ENCODE measurements at places on chromosomes 11 and 22.

DNA sequence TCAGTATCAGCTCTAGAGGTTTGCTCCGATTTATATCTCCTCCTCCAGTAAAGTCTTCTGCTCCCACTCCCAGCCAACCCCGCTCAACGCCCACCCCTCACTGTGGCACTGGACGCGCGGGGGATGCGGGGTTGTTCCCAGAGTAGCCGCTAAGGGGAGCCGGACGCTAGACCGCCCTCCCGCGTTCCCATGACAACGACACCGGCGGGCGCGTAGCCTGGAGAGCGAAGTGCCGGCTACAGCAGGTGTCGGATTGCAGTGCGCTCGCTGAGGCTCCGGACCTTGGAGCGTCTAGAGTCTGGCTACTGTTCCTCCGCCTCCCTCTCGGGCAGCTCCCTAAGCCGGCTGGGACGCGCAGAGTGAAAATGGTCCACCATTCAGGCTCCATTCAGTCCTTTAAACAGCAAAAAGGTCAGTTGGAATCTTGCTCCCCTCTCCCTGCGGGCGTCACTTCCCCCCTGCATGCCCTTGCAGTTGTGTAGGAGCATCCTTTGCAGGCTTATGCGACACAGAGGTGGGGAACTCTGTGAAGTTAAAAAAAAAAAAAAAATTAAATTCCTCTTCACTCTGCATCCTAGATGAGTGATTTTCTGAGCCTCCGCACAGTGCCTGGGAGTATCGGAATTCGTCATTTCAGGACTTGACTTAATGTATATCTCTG lies at the start of gene ANO3:
TSS of gene ANO3 (plus strand) at position 220 of the 661 bp plus-strand sequence. CDS start at position 366, 146 bp downstream.
- no peak for DNase-seq

DNA sequence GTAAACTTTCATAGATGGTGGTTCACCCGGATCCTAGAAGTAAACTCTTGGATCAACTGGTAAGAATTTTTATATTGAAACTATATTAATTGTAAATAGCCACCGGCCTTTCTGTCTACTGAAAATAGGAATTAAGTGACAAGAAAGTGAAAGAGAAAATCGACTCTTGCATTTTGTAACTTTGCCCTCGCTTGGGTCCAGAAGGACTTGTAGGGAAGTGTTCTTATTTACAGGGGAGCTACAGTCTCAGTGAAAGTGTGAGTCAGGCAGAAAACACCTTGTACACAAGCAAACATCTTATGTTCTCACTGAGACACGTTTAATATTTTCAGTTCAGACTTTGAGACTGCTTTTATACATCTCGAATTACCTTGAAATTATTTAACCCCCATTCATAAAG lies 238.9 kb downstream of the BLID start:
- DNase-seq = no peak

DNA sequence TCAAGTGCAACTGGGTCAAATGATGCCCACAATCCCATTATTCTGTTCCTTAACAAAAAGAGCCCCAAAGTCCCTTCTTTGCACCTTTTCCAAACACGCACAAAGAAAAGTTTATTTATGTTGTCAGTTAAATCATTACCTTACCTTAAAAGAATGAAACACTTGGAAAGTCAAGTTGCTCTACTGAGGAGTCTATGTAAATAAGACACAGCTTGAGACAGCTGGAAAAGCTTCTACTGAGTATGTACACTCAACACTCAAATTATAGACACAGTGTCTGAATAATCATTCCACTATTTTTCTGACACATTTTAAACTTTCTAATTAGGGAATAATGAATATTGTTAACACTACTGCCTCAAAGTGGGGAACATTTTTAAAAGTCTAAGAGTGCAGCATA lies 21.6 kb upstream of the PHLDA2 start:
- no peak for DNase-seq

DNA sequence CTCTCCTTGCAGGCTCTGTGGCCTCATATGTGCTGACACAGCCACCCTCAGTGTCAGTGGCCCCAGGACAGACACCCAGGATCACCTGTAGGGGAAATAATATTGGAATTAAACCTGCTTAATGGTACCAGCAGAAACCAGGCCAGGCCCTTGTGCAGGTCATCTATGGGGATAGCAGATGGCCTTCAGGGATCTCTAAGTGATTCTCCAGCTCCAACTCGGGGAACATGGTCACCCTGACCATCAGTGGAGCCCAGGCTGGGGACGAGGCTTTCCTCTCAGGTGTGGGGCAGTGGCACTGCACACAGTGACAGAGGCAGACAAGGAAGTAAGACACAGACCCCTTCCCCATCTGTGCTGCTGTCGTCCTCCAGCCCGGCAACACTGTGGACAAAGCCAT lies 16.9 kb downstream of the GGTLC2 start:
- DNase-seq = no peak

DNA sequence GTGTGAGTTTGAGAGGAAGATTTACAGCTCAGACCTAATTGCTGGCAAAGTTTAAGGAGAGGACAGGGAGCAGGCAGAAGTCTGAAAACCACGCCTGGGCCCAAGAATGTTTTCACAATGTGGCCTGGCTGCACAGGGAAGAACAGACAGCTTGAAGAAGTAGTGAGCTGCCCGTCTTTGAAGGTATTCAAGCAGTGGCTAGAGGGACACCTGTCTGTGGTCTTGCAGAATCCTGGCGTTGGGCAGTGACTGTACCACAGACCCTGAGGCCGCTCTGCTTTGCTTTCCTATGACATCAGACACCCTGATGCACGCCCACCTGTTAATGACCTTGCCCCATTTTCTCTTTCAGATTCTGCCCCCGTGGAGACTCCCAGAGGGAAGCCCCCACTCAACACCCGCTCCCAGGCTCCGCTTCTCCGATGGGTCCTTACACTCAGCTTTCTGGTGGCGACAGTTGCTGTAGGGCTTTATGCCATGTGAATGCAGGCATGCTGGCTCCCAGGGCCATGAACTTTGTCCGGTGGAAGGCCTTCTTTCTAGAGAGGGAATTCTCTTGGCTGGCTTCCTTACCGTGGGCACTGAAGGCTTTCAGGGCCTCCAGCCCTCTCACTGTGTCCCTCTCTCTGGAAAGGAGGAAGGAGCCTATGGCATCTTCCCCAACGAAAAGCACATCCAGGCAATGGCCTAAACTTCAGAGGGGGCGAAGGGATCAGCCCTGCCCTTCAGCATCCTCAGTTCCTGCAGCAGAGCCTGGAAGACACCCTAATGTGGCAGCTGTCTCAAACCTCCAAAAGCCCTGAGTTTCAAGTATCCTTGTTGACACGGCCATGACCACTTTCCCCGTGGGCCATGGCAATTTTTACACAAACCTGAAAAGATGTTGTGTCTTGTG lies 6.6 kb upstream of the MCM5 start:
- DNase-seq = no peak

DNA sequence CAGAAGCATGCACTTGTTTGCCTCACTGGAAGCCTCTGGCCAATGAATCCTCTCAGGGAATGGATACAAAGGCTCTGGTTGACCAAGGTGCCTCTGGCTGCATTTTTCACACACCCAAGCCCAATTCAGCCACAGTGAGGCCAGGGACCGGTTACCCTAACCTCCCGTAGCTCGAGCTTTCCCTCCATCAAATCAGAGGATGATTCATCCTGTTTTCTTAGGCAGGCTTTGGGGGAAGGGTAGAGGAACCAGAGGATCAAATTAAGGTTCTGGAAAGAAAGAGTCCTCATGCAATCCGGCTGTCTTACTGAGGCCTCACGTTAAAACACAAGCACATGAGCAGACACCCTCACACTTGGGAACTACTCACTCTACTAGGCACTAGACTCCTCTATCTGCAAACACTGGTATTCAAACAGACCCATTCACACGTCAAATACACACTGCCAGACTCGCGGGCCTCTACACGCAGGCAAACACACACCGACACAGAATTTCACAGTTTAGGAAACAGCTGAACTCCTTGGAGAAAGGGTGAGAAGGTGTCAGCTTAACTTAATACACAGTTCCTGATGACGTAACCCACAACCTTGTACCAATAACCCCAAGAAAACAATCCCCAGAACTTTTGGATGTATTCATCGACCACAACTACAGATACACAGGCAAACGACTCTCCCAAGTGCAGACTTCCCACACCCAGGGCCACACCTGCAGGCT lies 12.4 kb downstream of the NRXN2 start:
- DNase-seq = no peak

DNA sequence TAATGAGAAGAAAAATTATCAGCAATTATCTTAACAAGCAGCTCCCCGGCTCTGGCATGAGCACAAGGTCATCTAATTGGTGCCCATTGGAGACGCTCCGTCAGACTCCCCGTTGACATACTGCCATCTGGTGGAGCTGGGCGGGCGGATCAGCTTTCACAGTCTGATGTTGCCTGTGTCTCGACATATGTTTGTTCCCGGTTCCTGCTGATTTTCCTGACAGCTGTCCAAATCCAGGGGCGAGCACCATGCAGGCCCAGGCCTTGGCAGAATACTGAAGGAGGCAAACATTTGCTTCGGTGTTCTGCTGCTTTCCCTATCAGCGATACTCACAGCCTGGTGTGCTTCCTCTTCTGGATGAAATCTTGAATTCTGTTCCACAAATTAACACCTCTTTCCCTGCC lies 43.8 kb upstream of the BARX2 start:
- DNase-seq = peak; percentile 62

DNA sequence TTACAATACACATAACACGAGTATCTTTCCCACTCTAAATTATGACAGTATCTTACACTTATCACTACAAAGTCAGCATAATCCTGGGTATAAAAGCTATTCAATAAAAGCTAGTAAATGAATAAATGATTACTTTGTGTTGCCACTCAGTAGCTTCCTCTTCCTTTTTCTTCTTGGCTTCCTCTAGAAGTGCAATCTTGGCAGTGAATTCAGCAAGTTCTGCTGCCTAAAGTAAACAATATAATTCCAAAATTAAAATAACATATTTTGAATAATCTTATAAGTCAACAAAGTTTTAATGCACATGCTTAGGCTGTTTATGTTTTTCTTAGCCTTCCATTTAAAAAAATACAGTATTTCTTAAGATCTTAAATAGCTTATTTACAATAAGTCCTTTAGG lies 60.4 kb downstream of the RDX start:
- no peak for DNase-seq

DNA sequence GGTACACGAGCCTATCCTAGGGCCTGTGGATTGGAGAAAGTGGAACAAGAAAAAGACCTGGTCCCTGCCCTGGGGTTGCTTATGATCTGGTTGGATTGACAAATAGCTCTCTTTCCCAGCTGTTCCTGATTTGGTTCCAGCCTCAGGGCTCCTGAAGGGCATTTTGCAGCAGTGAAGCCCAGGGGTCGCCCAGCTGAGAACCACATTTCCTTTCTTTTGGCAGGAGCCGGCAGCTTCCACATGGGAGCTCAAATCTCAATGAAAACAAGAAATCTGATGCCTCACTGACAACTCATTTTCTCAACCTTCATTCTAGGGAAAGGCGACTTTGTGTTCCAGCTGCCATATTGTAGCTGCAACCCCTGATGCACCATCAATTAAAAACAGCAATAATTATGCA lies 140.6 kb upstream of the CADM1 start:
- DNase-seq = no peak

DNA sequence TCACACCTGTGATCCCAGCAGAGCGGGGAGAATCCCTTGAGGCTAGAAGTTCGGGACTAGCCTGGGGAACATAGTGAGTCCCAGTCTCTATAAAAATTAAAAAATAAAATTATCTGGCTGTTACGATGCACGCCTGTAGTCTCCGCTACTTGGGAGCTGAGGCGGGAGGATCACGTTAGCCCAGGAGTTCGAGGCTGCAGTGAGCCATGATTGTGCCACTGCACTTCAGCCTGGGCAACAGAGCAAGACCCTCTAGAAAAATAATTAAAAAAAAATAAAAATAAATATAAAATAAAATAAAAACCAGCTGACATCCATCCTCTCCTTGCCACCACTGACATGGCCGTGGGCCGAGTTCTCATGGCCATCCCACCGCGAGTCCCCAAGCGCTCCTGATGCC lies 7.7 kb upstream of the RTN4R start:
- no peak for DNase-seq

GRCh38 chr11:131027491-131027890 lies 111.2 kb upstream of the SNX19 start:
- no peak for DNase-seq

GRCh38 chr11:111777094-111778046 lies 11.2 kb upstream of the PPP2R1B start:
- DNase-seq = no peak

GRCh38 chr11:19652623-19653375 lies 59.8 kb upstream of the NAV2 start:
- DNase-seq = no peak

GRCh38 chr11:86896441-86896841 lies 58.8 kb downstream of the FZD4 start:
- no peak for DNase-seq

DNA sequence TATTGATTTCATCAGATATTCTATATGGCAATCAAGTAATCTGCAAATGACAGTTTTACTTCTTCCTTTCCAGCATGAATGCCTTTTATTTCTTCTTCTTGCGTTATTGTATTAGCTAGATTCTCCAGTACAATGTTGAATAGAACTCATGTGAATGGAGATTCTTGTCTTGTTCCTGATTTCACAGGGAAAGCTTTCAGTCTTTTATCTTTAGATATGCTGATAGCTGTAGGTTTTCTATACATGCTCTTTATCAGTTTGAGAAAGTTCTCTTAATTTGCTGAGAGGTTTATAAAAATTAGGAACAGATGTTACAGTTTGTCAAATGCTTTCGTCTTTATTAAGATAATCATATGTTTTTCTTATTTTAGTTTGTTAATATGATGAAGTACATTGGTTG lies 347.2 kb downstream of the NTM start:
- DNase-seq = no peak

- DNase-seq = no peak
These were observed 10.9 kb downstream of the HEPHL1 start for GRCh38 chr11:94032066-94032465.

DNA sequence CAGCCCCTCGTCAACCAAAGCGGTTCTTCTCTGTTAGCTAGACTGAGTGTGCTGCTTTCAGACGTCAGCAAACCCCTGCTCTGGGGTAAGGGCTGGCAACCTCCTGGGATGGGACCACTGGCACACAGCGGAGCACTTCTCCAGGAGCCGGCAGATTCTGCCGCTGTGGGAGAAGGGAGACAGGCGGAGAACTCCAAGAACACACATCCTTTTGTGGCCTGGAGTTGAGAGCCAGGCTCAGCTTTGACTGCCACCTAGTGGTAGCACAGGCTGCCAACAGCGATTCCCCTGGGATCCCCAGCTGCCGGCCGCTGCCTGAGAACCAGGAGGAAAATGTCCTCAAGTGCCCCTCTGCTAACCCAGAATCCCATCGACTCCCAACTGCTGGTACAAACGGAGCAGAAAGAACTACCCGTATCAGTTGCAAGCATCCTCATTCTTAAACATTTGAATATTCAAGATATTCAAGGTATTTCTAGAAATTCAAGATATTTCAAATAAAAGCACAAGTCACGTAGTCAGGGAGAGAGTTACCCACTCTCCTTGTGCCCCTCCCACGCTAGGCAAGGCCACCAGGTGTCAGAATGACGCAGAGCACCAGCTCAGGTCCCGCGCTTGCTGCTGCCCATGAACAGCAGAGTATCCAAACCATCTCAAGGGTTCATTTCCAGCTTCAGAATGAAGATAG lies 4.9 kb downstream of the LTO1 start:
- DNase-seq = no peak

- no peak for DNase-seq
These were observed 161.0 kb downstream of the FCHSD2 start for GRCh38 chr11:72981080-72981479.
